ENCODE measurements at places on chromosomes 11 and 22.

DNA sequence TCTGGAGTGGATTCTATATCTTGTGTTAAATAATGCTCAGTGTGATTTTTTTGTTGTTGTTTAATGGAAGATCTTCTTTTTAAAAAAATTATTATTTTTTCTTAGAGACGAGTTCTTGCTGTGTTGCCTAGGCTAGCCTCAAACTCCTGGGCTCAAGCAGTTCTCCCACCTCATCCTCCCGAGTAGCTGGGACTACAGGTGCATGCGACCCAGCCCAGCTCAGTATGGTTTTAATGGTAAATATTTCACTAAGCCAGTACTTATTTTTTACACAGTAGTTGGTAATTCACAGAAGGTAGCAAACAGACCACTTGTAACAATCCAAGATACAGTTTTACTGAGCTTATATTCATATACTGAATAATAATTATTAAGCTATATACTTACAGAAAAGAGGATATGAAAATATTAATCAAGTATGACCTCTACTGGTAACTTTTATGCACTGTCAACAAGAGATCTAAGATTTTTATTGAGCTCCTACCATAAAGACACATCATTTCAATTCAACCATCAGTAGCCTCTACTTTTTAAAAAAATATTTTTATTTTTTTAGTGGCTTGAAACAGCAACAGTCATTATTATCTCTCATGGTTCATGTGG is 6.1 kb upstream of the CD59 start:
- no peak for DNase-seq

GRCh38 chr11:95498722-95499425 is 267.9 kb upstream of the SESN3 start:
- DNase-seq, result no peak

DNA sequence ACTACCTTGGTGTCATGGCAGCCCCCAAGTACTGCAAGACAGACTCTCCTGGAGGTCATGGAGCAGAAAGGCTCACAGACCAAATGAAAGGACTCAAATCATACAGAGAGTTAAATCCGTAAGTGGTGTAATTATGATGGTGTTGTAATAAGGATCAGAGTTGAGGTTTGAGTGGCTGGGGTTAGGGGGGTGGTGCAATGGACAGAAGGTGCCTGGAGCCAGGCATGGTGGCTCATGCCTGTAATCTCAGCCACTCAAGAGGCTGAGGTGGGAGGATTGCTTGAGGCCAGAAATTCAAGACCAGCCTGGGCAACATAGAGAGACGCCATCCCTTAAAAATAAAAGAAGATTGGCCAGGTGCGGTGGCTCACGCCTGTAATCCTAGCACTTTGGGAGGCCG is 18.7 kb downstream of the ART5 start:
- no peak for DNase-seq

- DNase-seq, result no peak
These were observed 136.4 kb downstream of the BUD13 start for GRCh38 chr11:116636341-116636929.

DNA sequence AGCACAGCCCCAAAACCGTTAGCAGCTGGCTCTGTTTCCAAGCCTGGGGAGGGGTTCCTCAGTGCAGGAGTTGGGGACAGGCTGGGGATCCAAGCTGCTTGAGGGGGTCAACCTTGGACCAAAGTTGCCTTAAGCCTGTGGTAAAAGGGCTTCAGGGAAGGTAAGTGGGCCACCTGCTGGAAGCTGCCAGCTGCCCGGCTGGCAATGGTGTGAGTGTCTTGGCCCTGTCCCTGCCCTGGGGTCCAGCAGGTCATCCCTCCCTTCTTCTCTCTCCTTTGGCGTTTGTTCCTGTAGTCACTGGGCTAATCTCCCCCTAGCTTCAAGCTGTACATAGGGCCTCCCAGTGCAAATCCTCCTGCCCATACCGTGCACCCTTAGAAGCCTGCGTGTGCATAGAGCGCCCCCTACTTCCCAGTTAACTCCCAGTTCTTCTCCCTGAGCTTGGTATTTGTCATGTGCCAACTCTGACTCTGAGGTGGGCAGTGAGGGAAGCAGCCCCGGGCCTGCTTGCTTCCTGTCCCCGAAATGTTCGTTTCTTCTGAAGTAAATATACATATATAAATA is 4.4 kb downstream of the TMEM258 start:
- no peak for DNase-seq

DNA sequence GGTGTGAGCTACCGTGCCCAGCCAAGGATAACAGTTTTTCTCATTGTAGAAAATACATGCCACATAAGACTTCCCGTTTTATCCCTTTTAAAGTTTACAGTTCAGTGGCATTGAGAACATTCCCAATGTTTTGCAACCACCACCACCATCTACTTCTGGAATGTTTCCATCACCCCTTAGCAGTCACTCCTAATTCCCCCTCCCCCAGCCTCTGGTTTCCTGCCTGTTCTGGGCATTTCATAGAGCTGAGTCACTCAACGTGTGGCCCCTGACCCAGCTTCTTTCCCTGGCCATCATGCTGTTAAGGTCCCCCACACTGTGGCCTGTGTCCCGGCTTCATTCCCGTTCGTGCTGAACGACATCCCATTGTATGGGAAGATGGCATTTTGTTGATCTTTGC is 30.7 kb downstream of the FGF4 start:
- DNase-seq, result no peak

- DNase-seq, result peak; percentile 18
These were observed 109.4 kb downstream of the KCNQ1OT1 start for GRCh38 chr11:2590131-2590964.

DNA sequence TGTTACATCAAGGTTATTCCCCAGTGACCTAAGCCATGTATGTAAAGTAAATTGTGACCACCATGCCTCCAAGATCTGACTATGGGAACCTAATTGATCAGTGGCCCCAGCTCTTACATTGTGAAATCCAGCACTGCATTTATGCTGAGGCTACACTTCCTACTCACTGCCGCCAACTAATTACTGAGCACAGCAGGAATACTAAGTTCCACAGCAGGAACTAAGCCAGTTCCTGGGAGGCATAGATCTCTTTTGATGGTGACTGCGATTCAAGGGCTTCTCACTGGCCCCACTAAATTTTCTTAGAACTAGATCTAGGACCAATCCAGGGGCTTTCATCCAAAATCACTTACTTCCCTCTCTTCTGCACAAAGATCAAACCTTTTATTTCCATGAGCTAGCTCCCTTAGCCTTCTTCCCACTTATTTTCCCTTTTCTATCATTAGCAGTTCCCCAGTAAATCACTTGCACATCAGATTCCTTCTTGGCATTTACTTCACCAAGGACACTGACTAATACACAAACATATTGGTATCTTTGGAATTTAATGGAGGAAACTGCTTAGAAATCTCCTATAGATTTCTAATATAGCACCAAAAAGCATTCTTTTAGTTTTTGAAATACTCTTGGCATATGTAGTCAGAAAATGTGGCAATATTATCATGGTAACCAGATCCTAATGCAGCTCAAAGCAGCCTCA is 46.0 kb downstream of the CNTN5 start:
- no peak for DNase-seq

DNA sequence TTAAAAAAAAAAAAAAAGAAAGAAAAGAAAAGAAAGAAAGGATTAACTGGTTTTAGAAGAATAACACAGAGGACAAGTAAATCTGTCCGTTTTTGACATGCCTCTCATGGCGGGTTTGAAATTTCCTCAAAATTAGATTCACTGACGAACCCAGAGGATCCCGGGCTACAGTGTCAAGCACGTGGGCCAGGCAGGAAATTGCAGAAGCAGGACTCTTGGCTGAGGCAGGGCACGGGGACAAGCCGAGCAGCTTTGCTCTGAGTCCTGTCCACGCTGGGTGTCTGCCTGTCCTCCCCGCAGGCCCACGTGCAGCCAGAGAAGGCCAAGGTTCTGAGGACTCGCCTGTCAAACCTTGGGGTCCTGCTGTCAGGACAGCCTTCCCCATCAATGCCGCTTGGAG is 24.7 kb downstream of the GAL start:
- no peak for DNase-seq

DNA sequence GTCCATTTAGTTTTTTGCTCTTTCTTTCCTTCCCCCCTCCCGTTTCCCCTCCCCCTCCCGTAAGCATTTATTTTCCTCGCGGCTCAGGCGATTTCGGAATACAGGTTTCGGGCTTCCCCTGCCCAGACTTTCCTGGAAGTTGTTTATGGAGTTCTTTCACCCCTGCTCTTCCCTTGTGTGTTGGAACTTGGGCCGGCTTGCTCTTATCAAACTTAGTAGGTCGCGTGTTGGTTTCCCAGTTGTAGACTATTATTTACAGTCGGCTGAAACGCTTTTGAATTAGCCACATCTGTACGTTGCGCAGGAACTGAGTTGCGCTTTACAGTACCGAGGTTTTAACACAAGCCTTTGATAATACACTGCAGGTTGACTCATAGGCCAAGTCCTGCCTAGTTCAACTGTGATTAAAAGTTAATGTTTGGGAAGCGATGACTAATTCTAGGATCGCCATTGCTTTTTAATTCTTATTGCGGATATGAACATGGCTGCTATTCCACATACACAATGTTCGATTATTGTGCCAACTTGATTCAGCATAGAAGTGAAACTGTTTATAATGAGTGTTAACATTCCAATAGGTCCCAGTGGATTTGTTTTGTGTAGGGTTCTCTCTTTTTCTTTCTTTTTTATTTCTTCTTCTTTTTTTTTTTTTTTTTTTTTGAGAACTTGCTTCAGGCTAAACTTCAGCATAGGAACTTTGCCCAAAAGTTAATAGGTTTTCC is 1.7 kb downstream of the YAP1 start:
- no peak for DNase-seq

- DNase-seq, result no peak
These were observed 31.0 kb upstream of the ACCSL start for GRCh38 chr11:44016546-44017442.

DNA sequence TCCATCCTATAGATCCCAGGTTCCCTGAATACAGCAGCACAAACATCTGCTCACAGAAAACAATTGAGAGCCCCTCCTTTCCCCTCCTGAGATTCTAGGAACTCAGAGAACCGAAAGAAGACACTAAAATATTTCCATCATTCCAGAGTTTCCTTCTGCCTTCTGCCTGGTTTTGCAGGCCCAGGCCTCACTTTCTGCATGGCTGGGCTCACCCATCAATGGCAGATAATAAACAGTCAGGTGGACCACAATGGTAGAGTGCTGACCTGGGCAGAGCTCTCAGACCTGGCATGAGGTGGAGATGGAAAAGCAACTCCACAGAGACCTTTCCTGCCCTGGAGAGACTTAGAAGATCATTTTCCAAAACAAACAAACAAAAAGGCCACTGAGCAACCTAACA is 389.1 kb downstream of the NXPE2 start:
- no peak for DNase-seq

DNA sequence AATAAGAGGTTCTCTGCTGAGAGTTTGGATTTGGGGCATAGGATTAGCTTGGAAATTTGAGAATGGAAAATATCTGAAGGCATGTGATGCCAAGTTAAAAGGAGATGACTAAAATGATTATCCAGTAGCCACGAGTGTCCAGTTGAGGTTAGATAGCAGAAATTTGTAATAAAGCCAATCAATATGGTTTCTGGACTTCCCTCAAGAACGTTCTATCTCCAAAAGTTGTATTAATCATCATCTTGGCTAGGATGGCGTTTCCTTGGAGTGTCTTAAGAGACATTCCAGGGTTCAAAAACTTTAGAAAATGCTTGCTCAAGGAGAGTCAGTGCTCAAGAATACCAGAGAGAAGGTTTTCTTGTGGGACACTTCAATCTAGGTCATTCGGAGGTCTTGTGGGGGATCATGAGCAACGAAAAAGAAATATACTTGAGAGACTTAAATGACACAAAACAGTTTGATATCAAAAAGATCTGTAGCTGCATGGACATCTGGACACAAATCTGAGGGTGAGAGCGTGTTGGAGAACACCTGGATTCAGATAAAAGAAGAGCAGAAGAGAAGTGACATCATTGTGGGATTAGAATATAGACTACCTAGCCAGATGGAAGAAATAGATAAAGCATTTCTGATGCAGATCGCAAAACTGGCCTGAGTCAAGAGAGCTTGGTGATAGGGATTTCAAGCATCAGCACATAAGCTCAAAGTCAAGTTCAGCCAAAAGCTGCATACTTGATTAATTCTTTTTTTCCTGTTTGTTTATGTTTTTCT is 97.7 kb downstream of the ARFGAP2 start:
- DNase-seq, result no peak

DNA sequence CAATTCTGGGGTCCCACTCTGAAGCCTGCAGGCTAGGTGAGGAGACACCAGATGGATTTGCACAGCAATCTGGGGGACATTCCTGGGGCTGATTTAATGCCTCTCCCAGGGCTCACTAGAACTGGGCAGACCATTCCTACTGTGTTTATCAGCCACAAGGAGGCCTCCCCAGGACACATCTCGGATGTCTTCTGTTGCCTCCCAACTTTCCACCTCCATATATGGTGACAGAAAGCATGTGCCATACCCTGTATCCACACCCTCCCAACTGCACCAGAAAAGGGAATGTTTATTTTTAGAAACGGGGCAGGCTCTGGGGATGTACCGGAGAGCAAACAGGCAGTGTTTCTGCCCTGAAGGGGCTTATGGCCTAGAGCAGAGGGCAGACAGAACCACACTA is 181.8 kb downstream of the CSNK2A3 start:
- DNase-seq, result no peak

DNA sequence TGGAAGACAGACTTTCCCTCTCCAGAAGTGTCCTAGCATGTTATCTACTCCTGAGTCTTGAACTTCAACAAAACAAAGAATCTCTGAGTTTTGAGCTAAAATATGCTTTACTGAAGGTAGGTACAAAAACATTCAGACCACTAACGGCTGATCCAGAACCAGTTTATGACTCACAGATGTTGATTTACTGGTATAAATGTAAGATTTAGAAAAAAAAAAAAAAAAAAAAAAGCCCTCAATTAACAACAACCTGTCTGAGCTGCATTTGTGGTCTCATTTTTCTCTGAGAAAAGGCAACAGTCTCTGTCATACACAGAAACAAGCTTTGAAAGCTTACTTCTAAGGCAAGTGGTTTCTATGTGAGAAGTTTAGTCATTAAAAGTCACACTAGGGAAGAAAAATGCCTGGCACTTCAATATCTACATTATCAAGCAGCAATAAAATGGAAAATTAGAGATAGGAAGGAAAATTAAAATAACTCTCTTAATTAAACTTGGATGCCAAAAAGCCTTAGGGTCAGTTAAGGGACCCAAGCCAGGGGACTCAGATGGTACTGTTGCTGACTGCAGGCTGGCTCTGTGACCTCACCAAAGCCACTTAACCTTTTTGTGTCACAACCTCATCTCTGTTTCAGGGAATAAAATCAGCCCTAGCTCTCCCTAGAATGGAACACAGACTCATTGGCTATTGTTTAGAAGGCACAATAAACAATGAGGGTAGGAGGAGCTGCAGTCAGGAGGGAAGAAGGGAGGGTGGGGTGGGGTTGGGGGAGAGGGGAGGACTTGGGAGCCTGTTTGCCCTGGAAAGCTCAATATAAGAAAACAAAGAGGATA is 61.7 kb downstream of the ETS1 start:
- DNase-seq, result no peak

- no peak for DNase-seq
These were observed 84.7 kb upstream of the HEPHL1 start for GRCh38 chr11:93936460-93936859.

- DNase-seq, result no peak
These were observed 59.4 kb downstream of the PPFIBP2 start for GRCh38 chr11:7573193-7573557.

Measured in right hindlimb (tissue), 1 donor.